ENCODE measurements at places on chromosomes 5 and 9.

- no peak for DNase-seq
Measured at GRCh38 chr9:116576386-116576785, 110.7 kb upstream of the TRIM32 start.

DNA sequence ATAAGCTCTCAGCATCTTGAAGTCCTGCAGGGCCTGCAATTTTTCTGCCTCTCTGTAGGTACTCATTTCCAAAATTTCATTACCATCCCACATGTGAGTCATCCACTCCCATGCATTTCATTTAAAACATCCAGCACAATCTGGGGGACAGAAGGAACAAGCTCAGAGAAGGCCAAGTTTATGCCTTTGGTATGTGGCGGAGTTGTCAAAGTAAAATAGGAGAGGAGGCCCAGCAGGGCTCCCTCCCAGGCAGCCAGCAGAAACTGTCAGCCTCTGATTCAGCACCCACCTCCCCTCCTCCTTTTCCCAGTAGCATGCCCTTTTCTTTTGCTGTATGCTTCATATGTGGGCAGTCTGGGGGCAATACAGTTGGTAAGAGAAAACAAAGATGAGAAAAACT, 126.4 kb upstream of the ZNF366 start:
- DNase-seq: no peak

- no peak for DNase-seq
Measured at GRCh38 chr9:135817951-135818717, 89.2 kb downstream of the CAMSAP1 start.

- no peak for DNase-seq
Measured at GRCh38 chr5:176817841-176818377, 7.5 kb downstream of the UNC5A start.

DNA sequence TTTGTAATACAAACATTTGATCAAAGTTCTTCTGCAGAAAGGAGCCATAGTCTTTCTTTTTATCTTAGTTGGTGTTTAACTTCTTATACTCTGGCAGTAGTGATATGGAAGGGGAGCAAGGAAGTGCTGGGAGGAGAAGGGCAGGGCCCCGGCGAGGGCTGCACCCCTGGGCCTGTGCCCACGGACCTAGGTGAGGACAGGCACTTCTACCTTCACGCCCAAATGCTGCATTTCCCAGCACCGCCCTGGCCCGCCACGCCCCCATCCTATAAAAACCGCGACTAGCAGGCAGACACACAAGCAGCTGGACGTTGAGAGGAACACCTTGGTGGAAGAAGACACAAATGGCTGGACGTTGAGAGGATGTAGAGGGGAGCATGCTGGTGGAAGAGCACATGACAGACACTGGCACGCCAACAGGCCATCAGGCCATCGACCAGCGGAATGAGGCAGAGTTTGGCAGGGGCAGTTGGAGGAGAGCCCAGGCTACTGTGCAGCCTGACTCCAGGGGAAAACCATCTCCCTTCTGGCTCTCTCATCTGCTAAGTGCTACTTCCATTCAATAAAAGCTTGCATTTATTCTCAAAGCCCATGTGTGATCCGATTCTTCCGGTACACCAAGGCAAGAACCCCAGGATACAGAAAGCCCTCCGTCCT, 81.5 kb upstream of the C9orf72 start:
- no peak for DNase-seq

DNA sequence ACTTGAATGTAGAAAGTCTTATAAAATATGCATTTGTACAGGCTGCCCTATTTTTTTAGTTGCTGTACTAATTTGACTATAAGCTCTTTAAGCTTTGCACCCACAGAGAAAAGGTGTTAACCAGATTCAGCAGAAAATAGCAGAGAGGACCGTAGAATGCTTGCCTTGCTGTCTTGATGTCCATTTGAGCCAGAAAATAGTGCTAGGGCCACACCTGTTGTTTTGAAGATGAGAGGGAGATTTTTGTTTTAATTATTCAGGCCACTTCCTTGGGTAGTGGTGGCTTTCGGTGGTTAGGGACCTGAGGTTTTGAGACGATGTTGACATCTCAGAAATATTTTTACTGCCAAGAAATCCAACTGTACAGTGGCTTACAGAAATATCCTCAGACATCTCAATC, 196.0 kb downstream of the SPATA31D1 start:
- no peak for DNase-seq

- DNase-seq: no peak
Measured at GRCh38 chr5:9230355-9230754, 315.5 kb downstream of the SEMA5A start.

DNA sequence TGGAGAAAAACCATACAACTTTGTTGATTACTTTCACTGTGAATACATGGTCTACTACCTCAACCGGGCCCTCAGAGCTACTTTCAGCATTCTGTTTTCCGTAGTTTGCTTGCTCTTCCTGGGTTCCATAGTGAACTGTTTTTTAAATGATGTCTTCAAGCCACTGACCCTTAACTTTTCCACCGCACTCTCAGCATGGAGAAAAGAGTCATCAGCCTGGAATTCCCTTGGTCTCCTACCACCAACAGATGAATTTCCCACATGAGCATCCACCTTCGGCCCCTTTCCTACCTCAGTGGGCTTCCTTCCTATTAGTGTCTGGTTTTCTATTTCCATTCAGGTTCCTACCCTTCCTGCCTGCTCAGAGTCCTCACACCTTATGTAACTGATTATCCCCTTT, 135.9 kb upstream of the ADAMTSL1 start:
- DNase-seq: no peak

- DNase-seq: no peak
Measured at GRCh38 chr5:170248172-170248930, 15.6 kb downstream of the C5orf58 start.

DNA sequence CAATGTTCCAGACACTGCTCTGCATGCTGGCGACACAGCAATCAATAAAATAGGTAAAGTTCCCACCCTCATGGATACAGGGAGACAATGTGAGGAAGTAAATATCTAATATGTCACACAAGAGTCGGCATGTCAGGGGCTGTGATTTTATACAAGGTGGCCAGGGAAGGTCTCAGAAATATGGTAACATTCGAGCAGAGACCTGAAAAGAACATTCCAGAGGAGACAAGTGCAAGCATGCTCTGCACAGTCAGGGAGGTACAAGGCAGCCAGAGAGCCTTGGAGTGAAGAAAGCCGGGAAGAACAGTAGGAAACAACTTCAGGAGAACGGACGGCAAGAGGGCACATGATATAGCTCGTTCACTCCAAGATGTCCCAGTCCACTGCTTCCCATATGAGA, 89.2 kb upstream of the ZNF462 start:
- DNase-seq: no peak

DNA sequence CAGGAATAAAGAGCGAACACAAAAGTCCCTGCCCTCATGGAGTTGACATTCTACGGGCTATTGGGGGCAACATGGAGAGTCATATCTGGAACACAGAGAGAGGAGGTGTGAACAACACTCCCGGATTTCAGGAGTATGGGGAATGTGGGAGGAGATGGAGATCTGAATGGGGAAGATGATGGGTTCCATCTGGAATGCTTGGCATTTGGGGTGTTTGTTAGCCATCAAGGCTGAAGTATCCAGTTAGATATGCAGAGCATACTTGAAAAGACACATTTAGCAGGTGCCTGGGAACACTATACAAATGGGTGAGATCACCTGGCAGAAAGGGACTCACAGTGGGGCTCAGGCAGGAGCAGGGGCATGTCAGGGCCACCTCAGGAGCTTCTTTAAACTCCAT, 61.1 kb downstream of the EGFLAM start:
- DNase-seq: no peak

DNA sequence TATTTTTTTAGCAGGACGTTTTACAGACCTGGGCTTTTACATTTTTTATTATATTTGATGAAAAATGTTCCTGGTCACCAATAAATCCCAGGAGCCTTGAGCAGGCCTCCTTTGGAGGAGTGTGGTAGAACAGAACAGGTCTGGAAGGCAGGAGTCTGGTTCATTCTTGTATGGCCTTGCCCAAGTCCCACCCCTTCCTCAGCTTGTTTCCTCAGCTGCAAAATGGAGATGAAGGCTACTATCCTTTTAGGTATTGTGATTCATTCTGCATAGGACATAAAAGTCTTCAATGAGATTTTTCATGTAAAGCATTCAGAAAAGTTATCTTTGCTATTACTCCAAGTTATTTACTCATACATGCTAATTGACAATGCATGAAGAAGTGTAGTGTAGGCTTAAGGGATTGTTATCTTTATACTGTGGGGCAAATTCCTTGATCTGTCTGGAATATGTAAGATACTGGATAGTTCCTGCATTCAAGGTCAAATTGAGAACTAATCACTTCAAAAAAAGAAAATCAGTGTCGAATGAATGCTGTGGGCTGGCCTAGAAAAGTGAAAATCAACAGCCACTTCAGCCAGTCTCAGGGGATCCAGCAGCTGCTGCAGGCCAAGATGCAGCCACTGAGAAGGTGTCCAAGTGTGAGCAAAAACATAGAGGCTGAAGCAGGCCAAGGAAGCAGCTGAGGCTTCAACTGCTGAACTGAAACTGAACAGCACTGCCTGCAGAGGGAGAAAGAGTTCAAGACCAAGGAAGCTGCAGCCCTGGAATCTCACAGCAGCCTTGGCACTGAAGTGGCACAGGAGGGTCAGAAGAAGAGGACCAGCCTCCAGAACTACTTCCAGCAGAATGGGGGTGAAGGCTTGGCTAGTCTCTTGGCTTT, 15.5 kb upstream of the SLC36A3 start:
- no peak for DNase-seq

DNA sequence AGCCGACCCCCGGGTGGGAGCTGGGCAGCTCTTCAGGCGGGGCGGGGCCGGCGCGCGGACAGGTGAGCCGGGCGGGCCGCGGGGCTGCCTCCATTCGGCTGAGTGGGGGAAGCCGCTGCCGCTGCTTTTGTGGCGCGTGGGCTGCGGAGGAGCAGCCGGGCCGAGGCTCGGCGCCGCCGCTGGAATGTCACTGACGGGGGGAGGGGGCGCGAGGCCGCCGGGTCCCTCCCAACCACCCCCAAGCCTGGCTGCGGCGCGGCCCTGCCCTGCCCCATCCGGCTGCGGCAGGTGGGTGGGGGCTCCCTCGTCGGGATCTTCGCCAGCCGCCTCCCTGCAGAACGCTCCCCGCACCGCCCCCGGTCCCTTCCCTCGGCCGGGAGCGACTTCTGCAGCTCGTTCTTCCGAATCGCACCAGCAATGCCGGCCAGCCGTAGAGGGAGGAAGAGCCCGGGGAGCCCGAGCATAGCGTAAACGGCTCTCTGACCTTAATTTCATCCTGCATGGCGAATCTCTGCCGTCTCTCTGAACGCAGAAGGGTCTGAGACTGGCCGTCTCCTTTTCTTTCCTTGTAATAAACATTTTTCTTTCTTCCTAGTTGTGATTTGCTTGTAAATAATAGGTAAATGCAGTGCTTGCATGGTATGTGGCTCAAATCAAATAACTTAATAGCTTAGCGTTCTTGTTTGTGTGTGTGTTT, 505 bp downstream of the SPTAN1 start:
- DNase-seq: no peak

GRCh38 chr5:52077941-52078815, 694.9 kb downstream of the ISL1 start:
- DNase-seq: no peak

DNA sequence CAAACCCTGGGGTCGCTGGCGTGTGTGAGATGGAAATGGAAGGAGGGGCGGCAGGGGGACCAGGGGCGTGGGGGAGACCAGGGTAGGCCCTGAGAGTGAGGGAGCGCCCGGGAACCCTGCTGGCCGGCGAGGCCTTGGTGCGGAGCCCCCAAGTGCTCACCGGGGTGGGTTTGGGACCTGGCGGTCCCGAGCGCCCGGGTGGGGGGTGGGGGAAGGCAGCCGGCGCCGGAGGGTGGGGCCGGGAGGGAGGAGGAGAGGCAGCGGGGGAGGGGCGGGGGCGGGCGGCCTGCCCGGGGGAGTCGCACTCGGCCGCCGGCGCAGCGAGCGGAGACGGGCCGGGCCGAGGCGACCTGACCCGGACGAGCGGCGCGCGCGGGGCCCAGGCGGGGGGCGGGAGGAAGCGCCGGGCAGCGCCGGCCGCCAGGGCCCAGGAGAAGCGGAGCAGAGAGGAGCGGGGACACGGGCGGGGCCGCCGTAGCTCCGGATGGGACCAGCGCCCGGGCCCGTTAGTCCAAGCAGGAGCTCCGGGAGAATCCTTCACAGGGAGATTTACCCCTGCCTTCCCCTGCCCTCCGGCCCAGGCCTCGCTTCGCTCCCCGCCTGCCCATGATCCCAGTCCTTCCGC, at the start of gene NPR2:
Gene NPR2 (plus strand): TSS at position 295 of the 625 bp plus-strand sequence. CDS start 818 bp downstream, outside the sequence.
- DNase-seq: no peak

GRCh38 chr5:130992095-130992494, 173.0 kb downstream of the HINT1 start:
- DNase-seq: no peak

DNA sequence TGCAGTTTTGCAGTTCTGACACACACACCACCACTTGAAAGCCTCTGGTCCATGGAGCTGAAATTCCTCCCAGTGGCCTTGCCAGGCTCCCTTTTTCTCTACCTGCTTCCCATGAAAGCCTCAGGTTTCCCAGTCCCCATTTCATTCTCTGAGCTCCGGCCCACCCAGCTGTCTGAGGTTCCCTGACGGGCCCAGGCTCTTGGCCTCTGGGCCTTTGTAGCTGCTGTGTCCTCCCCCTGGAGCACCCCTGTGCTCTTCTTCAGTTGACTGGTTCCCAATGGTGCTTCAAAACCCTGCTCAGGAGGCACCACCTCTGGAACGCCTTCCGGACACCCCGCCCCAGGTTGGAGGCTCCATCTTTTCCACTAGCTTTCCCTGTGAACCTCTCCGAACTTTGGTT, 155.9 kb upstream of the SHB start:
- no peak for DNase-seq

DNA sequence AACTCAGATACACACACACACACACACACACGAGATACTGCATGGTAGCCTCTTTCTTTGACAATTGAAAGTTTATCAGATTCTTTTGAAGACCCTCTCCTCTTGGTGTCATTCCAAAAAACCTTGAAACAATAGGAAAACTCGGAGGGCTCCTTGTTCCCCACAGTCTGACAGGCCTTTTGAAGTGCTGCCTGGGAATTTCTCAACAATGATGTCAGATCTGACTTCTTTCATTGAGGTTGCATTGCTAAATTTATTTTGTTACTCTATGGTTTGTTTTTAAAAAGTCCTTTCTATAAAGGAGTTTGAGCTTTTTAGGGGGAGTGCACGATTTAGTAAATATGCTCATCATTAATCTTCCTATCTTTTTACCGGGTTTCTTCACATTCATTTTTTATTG, 583.9 kb downstream of the SEMA5A start:
- DNase-seq: no peak

GRCh38 chr5:59575648-59576445, 317.7 kb downstream of the PDE4D start:
- no peak for DNase-seq

- no peak for DNase-seq
Measured at GRCh38 chr9:87249029-87249428, 248.6 kb upstream of the DAPK1 start.

- no peak for DNase-seq
Measured at GRCh38 chr9:95753762-95754465, 121.6 kb upstream of the ERCC6L2 start.

- DNase-seq: no peak
Measured at GRCh38 chr5:13536933-13537332, 407.6 kb downstream of the DNAH5 start.

DNA sequence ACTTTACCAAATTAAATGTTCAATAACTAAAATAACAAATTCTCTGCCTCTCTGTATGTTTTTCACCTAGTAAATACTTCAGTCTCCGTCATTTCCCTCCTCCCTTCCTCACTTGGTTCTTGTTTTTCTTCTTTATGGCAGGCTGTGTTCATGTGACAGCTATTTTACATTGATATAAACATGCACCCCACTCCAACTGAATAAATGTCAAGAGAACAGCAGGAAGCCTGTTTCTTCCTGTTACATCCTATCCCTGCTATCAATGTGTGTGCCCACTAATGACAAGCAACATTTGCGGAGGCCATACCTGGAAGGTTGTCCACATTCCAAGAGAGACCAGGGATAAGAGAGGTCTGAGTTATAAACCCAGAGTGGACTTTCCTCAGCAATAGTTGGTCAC, 145.2 kb upstream of the MAST4 start:
- DNase-seq: no peak

All from thymus (tissue), 14 donors.